ENCODE measurements at places on chromosomes 11 and 22.
A peak's percentile ranks its signal among the peaks of the same experiment; 100 is the strongest.

GRCh38 chr22:30262917-30263741 is 3.5 kb downstream of the OSM start:
- DNase-seq: peak; percentile 79

- no peak for DNase-seq
These were observed 618 bp downstream of the MTA2 start for GRCh38 chr11:62601122-62601371.

DNA sequence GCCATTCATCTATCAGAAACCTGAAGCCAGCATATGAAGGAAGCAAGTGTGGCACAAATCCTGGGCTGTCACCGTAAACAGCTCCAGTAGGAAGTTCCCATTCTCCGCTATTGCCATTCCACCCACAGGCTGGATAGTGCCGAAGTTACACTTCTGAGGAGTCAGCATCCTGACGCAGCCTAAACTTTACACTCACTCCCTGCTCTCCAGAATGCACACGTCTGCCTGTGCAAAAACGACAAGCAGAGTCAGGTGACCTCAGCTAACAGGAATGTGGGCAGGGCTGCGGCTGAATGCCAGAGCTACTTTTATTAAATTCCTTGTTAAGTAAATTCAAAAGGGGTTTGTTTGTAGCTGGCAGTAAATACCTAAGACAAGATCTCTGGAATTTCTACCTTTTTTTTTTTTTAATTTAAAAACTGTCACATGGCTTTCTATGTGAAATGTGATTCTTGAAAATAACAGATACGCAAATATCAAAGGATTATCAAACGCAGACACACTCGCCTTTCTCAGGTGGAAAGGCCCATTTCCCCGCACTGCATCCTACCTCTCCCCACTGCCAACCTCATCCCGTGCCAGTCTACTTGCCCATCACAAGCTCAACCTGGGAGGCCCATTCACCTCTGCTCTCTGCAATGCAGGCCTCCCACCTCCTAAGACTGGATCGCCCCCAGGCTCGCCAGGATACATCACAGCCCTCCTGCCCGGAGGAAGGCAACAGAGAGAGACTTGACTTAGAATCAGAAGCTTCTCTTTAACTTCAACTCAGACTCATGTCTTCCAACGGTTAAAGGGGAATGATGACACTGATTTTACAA is 33.5 kb downstream of the NFRKB start:
- DNase-seq: peak; percentile 70

DNA sequence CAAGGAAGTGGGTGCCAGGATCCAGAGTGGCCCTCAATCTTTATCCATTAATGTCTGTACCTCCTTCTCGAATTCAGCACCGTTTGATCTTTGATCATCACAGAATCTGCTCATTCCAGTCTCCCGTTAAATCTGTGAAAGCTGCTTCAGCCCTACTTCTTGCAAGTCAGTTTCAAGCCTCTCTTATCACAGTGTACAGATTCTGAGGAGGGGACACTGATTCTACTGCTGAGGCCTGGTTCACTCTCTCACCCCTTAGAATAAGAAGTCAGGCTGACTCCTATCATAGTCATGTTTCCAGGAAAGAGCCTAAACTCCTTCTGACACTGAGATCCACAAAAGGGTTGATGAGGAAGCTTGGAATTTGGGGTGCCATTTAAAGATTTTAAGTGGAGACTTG is 39.0 kb downstream of the MAML2 start:
- no peak for DNase-seq

All from HuH-7.5 (cell line).